Amniotic stem cell (primary cell): ENCODE measurements at places on chromosomes 12 and 14.

DNA sequence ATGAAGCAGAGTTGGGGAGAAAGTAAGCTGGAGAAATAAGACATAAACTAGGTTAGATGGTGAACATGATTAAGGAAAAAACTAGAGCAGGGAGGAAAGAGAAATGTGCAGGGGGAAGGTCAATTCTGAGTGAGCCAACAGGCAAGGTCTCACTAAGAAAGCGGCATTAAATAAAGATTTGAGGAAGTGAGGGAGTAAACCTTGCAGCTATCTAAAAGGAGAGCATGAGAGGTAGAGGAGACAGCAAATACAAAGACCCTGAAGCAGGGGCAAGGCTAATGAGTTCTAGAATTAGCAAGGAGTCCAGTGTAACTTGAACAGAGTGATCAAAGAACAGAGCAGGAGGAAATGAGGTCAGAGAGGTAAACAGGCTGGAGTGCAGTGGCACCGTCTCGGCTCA lies 4.4 kb upstream of the SOCS2 start:
- DNase-seq: no peak

- no peak for DNase-seq
Observed at GRCh38 chr14:64178814-64179213, 115.4 kb downstream of the ESR2 start.

- no peak for DNase-seq
Observed at GRCh38 chr14:50926851-50927386, 17.4 kb downstream of the PYGL start.

DNA sequence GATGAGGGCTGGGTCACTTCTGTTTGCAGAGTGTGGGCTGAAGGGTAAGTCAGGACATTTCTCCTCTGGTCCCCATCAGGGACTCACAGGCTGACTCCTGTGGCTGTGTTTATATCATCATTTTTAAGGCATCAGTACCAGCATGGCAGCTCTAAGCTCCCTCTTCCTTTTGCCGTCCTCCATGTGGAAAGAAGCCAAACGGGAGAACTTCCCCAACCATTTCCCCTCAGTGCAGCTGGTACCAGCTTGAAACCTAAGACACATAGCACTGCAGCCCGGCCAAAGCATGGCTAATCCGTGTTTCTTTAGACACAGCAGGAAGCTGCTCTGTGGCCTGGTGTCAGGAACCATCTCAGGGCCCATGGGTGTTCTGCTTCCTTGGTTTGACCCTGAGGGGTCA lies 31.9 kb upstream of the ATP2A2 start:
- no peak for DNase-seq

- DNase-seq: no peak
Observed at GRCh38 chr14:34365309-34365915, 96.6 kb downstream of the SPTSSA start.

GRCh38 chr12:57548013-57548315 lies 972 bp upstream of the DCTN2 start:
- no peak for DNase-seq

GRCh38 chr14:90695997-90696660 lies 120.1 kb downstream of the TTC7B start:
- no peak for DNase-seq
